ENCODE measurements at places on chromosomes 12 and 14.

- no peak for DNase-seq
Observed at GRCh38 chr12:15662983-15663659, 126.1 kb downstream of the EPS8 start.

DNA sequence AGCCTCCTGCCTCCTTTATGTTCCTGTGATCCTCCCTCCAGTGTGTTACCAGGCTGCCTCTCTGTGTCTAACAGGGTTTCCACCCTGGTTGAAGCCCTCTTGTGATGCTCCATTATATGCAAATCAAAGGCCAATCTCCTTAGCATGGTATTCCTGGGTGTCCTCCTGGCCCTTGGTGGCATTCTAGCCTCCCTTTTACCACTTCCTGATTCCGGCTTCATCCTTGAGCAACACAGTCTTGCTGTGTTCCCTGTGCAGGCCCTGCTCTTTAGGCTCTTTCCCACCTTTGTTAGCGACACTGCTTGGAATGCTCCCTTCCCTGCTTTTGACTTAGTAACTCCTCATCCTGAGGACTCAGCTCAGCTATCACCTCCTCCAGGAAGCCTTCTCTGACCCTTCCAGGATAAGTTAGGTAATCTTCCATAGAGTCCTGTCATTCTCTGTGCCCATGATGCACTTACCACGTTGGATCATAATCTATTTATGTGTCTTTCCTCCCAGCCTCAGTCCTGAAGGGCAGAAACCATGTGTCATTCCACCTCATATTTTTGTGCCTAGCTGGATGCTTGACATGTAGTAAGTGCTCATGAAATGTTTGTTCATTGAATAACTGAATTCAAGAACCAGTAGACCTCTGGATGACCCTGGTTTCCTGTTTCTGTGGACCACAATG lies 37.3 kb downstream of the PRKCH start:
- DNase-seq, result no peak

- DNase-seq, result no peak
Observed at GRCh38 chr12:26121323-26122060, 3.3 kb downstream of the BHLHE41 start.

DNA sequence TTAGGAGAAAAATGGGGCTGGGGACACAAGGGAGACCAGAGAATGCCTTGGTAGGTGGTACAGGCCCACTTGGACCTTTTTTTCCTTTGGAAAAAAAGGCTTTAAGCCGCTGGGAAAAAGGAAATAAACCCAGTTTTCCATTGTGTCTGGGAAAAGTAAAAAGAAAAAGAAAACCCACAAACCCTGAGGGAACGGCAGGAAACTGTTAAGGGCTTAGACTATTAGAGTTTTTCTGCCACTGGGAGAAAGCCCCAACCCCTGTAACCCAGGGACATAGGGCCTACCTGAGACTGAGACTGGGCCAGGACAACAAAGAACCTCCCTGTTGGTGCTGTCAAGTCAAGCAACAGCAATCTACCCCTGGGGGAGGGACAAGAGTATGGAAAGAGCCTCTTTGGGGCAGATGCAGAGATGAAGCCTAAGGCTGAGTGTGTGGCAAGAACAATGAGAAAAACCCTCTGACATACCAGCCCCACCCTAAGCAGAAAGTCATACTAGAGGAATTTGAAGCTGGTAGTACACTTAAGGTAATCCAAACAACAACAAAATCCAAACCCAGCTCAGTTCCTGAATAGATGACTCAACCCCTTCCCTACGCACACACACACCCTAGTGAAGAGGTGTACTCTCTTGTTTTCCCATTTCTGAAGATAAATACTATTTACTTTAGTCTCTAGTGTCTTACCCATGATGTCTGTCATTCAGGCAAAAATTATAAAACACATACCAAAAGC lies 22.8 kb downstream of the ATF1 start:
- DNase-seq, result no peak

GRCh38 chr12:28869197-28869596 lies 279.9 kb upstream of the FAR2 start:
- no peak for DNase-seq
